ENCODE measurements at places on chromosomes 3 and 15.

DNA sequence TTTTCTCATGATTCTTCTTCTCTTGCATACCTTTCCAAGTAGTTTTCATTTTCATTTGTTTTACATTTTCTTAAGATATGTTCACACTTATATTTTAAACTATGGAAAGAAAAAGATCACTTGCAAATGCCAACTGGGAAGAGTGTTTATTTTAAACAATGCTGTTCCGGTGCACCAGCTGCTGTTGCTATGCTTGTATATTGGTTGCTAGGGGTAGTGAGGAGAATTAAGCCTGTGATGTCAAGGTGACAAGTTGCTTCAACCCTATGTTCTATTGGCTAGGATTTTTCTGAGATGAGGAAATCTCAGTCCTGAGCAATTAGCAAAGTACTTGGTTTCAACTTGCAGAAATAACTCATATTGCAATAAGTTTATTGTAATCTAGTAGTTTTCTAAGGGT is 500.1 kb downstream of the MFSD1 start:
- DNase-seq: no peak

GRCh38 chr15:70722266-70723121 is 40.9 kb downstream of the UACA start:
- no peak for DNase-seq

- DNase-seq: no peak
Observed at GRCh38 chr3:48018841-48019240, 2.6 kb upstream of the MAP4 start.

GRCh38 chr3:29427266-29428103 is 146.6 kb downstream of the RBMS3 start:
- no peak for DNase-seq

GRCh38 chr3:4845882-4846281 is 133.4 kb upstream of the BHLHE40 start:
- no peak for DNase-seq

DNA sequence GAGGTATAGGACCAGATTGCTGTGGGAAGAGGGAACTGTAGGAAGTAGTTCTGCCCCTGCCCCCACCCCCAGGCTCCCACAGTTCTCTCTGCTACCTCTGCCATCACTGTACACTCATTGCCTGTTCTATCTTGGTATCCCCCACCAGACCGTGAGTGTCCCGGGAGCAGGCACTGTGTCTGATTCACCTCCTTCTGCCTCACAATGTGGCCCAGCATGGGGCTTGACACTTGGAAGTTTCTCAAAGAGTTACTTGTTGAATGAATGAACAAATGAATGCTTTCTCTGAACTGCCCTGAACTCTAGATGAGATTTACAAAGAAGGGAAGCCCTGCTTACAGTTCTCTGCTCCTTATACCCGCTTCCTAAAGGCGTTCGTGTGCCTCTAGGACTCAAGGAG is 27.1 kb upstream of the PIK3CB start:
- no peak for DNase-seq

- DNase-seq: no peak
Observed at GRCh38 chr3:107956991-107957900, 133.6 kb downstream of the CD47 start.

GRCh38 chr3:115638241-115638640 is 14.9 kb downstream of the GAP43 start:
- DNase-seq: no peak

Data from stimulated activated CD4-positive, alpha-beta T cell treated with anti-CD3 and anti-CD28 coated beads, TNF-alpha, amount 100 ng/mL, for 24 hours (primary cell).